Stimulated activated CD8-positive, alpha-beta memory T cell treated with anti-CD3 and anti-CD28 coated beads, Interleukin-2, amount 100 ng/mL, for 1 hour (primary cell): ENCODE measurements at places on chromosomes 4 and X.

DNA sequence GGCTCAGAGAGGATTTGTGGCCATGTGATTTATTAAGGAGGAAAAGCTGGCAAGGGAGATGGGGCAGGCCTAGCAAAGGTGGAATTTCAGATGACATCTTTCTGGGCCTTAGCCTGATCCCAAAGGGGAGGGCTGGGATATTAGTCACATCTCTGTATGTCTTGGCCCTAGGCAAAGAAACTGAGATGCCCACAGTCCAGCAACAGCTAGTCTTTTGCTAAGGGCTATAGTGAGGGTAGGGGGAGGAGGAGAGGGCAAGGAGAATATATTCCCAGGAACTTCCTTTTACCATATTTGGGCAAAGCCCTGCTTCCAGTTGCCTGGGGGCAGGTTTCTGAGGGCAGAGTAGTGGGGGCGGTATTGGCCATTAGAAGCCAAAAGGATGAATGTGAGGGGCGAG lies 209.8 kb upstream of the NR3C2 start:
- no peak for DNase-seq

DNA sequence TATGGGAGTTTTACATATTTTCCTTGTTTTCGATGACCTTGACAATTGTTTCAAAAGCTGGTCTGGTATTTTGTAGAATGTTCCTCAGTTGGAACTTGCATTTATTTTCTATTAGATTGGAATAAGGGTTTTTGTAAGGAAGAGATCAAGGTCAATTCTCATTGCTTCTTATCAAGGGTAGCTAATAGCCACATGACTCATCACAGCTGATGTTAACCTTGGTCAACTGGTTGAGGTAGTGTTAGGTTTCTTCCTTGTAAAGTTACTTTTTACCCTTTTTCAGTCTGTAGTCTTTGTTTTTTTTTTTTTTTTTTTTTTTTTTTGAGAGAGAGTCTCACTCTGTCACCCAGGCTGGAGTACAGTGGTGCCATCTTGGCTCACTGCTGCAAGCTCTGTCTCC lies 257.2 kb downstream of the SNCA start:
- no peak for DNase-seq

DNA sequence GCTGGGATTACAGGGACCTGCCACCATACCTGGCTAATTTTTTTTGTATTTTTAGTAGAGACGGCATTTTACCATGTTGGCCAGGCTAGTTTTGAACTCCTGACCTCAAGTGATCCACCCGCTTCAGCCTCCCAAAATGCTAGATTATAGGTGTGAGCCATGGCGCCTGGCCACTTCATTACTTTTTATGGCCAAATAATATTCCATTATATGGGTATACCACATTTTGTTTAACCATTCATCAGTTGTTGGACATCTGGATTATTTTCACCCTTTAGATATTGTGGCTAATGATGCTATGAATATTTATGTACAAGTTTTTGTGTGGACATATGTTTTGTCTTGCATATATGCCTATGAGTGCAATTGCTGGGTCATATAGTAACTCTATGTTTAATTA lies 8.6 kb upstream of the FHIP1A start:
- DNase-seq, result no peak

GRCh38 chrX:22594766-22595165 lies 322.1 kb downstream of the CBLL2 start:
- DNase-seq, result no peak

- no peak for DNase-seq
These were observed 1.8 kb upstream of the GPR82 start for GRCh38 chrX:41722214-41722613.

GRCh38 chrX:6374556-6374955 lies 145.9 kb upstream of the NLGN4X start:
- no peak for DNase-seq

DNA sequence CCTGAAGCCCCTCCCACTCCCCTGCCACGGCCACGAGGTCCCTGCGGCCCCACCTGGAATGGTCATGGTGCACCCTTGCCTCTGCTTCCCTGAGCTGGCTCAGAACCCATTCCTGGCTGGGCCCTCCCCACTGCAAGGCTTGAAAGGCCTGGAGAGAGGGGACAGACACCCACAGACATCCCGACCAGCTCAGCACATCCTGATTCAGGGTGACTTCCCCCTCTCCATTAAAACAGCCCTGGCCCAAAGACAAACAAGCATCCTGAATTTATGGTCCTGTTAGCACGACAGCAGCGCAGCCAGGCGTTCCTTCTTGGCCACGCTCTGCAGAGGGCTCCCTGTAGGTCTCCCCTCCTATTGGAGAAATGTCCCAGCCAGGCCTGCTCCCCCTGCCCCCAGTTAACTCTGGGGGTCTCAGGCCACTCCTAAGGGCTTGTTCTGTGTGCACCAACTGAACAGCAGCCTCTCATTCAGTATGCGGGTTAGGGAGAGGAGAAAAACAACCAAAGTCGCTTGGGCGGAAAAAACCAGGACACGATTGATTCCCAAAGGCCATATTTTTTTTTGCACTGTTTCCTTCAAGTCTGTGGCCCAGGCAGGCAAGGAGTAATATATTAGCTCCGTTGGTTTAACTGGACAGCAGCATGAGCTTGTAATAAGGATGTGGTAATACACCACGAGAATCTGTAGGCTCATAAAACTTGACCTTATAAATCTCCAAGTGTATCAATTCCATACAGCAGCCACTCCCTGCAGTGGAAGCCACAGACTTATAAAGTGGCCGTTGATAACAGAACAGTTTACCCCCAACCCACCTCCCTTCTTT lies 106.7 kb upstream of the MSX1 start:
- no peak for DNase-seq

DNA sequence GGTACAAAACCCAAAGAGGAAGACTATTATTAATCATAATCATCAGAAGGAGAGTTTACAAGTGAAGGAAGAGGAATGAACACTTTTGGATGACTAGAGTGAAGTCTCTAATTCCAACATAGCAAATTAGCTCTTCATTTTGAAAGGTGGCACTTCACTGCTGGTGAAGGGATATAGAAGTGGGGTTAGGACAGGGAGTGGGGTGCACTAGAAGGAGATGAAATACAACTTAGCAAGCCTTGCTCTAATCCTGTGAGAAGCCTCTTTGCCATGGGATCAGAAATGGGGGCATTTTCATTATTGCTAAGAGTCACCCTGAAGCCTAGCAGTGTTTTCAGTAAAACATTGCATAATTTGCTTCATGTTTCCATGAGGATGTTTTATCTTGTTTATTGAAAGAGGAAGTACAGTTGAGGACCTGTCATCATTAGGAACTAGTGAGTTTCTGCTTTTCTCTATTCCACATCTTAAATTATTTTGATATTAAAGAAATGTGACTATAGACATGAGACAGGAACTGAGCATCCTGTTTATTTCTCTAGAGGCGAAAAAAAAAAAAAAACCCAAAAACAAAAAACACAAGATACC lies 9.3 kb upstream of the GRPR start:
- no peak for DNase-seq

DNA sequence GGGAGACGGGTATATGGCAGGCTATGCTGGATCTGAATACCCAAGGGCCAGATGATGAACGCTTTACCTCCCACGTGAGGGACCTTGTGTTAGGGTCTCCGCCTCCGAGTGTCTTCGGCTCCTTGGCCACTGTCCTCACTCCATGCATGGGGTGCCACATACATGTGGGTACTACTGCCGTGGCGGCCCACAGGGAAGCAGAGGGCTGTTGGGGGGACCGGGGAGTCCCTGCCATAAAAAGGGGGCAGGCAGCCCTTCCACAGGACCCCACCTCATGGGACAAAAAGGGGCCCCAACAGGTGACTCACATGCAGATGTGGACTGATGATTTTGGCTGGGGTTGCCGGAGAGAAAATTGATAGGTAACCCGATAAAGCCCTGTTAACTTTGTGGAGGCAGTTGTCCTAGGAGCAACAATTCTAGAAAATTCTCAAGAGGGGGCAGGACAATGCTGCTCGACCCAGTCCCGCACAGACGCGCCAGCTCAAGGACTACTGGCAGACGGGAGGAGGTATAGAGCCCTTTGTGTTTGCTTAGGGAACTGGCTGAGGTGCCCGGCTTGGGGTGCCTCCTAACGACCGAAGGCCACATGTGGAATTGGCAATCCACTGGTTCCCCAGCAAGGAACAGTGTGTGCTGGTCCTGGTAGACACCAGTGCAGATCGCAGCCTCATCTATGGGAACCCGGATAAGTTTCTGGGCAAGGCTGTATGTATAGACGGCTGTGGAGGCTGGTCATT lies 695.7 kb upstream of the AGA start:
- no peak for DNase-seq

- DNase-seq, result no peak
These were observed 101.3 kb downstream of the TBL1X start for GRCh38 chrX:9566150-9566621.

DNA sequence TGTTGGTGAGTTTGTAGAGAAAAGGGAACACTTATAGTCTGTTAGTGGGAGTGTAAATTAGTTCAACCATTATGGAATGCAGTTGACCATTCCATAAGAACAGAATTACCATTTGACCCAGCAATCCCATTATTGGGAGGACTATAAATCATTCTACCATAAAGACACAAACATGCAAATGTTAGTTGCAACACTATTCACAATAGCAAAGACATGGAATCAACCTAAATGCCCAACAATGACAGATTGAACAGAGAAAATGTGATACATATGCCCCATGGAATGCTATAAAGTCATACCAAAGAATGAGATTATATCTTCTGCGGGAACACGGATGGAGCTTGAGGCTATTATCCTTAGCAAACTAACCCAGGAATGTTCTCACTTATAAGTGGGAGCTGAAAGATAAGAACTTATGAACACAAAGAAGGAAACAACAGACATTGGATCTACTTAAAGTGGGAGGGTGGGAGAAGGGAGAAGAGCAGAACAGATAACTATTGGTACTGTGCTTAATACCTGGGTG lies 1819.2 kb upstream of the ADGRL3 start:
- no peak for DNase-seq

- no peak for DNase-seq
These were observed 52.7 kb upstream of the NEIL3 start for GRCh38 chr4:177256950-177257349.

- DNase-seq, result no peak
These were observed 36.9 kb upstream of the SH3KBP1 start for GRCh38 chrX:19924285-19924684.

- DNase-seq, result no peak
These were observed 236.1 kb downstream of the FBXO8 start for GRCh38 chr4:174047363-174047762.

GRCh38 chr4:137640156-137640837 lies 108.0 kb upstream of the PCDH18 start:
- no peak for DNase-seq

DNA sequence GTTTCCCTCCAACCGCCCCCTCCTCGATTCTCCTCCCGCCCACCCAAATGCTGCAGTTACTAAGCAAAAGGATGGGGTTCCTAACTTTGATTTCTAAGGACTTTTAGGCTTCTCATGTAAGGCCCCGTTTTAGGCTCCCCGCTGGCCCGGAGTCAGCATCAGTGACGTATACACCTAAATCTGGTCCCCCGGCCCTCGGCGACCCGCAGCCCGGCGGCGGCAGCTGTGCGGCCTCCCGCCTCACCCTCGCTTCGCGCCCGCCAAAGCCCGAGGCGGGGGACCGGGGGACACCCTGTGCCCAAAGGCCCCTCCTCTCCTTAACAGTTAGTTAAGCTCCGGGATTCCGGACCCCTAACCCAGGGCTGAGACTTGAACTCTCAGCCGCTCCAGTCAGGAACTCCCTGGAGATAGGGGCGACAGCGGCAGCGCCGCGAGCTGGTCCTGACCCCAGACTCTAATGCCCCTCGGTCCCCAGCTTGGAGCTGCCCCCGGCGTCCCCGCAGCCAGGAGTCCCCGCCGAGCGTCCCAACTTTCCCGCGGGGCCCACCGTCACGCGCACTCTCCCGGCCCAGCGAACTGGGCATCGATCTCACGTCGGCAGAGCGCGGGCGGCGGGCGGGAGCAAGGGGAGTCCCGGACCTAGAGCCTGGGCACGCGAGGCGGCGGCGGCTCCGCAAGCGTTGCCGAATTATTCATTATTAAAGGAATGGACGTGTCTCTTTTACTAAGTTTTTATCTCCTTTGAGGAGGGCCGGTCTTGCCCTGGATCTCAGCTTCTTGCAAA lies 1.5 kb upstream of the NR3C2 start:
- DNase-seq, result no peak

DNA sequence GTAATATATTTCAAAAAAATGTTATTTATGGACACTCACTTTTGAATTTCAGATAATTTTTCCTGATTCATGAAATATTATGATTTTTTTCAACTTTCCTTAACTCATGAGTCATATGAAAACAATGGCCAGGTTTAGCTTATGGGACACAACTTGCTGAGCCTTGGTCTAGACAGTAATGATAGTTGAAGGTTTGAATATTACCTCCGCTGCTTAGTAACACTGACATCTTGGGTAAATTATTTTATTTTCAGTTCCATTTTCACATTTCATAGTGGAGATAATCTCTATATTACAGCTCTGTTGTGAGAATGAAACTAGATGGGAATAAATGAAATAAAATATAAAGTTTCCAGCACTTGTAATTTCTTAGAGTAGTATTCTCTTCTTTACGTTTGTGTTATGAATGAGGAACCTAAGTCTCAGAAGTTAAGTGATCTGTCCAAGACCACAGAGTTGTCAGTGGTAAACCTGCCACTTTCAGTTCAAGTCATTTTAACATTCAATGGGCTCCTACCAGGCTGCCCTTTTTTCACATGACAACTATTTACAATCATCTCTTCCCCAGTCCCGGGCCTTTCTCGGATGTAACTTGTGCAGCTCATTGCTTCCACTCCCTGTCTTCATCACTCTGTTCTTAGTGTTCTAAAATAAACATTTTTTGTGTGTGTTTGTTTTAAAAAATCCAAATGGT lies 46.8 kb upstream of the GC start:
- no peak for DNase-seq

- DNase-seq, result no peak
These were observed 534.0 kb downstream of the ANKRD50 start for GRCh38 chr4:124178449-124179021.

DNA sequence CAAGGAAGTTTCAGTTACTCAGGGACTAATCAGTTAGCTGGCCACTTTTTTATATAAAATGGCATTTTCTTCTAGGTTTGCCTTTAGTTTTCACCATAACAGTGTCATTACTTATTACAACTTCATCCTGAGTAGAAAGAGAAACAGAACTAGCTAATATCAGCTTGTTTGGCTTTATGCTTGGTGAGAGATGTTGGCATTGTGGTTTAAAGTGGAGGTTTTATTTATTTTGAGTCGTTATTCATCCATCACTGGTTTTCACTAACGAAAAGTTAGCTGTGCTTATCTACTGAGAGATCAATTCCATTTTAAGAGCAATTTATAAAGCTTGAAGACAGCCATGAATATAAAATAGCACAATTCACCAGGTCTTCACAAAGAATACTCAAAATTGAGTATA lies 714.5 kb downstream of the GRID2 start:
- no peak for DNase-seq

- no peak for DNase-seq
These were observed 362 bp downstream of the NCAPG start for GRCh38 chr4:17811078-17811603.

GRCh38 chr4:83192634-83193033 lies 78.1 kb upstream of the PLAC8 start:
- no peak for DNase-seq

- DNase-seq, result no peak
These were observed 83.0 kb upstream of the KLHL4 start for GRCh38 chrX:87434618-87435017.
